Activated CD8-positive, alpha-beta T cell treated with anti-CD3 and anti-CD28 coated beads, Interleukin-2, amount 10 ng/mL, durations not matched to agents 7 days and 5 days (primary cell): ENCODE measurements at places on chromosomes 12 and 14. TPM values are rescaled to one million over a fixed set of nuclear protein-coding genes. Genes with fewer than 3 reads are reported as not detected.

TSPAN19 gene
- total RNA-seq, result not detected

SDSL gene
- total RNA-seq, result 0.39 TPM

KIF5A gene
- total RNA-seq, result 1.4 TPM

POLE2 gene
- total RNA-seq, result 41.3 TPM

KRT78 gene
- total RNA-seq, result not detected

SLCO1B3 gene
- total RNA-seq, result not detected

G2E3 gene
- 46.6 TPM for total RNA-seq

SRGAP1 gene
- total RNA-seq, result not detected

RNU4-1 gene
- 2,335 TPM for total RNA-seq

HEATR5A gene
- total RNA-seq, result 9.4 TPM
